ENCODE measurements at places on chromosomes 13 and 19.
A peak's percentile ranks its signal among the peaks of the same experiment; 100 is the strongest.

DNA sequence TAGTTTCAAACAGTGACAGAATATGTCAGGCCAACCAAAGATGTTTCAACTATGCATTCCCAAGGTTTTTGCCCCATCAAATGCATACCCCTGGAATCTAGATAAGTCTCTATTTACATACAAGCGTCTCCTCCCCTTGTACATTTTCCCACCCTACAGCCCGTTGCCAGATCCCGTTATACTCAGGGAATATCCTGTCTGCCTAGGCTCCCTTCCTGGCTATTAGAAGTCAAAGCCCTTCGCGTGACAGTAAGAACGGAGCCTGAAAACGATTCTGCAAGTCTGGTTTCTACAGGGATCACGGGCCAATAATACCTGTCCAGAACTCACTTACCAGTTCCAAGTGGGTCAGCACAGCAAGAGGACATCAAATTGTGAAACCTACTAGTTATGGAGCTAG is 134.8 kb downstream of the LACC1 start:
- no peak for DNase-seq

DNA sequence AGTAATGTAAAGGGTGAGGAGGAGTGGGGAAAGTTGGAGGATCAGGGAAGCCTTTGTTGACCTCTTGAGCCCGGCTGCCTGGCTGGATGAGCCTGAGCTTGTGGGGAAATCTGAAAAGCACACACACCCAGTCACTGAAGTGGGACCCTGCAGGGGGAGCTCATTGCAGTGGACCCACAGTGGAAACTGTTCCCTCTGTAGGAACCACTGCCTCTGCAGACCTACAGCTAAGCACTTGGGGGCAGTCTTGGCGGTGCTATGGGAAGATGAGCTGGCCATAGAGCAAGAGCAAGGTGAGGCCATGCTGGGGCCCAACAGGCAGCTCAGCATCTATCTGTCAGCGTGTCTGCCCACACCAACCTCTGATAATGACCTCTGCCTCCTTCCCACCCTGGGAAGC is 294.8 kb downstream of the TSHZ3 start:
- DNase-seq = peak; percentile 56

DNA sequence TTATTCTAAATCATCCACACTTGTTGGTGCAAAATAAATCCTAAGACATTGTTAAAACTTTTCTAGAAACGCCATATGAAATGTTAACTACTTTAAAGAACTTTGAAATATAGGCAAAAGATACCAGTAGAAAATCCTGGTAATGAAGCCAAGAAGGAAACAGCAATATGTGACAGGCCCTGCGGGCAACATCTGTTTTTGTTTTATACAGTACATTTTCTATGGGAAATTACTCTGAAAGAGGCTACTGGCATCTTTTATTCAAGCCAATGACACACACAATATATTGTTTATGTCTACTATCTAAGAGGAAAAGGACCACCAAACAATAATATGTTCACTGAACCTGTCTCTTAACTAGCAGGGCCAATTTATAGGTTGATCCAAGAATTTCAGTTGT is 829.7 kb downstream of the PCDH17 start:
- DNase-seq = no peak

DNA sequence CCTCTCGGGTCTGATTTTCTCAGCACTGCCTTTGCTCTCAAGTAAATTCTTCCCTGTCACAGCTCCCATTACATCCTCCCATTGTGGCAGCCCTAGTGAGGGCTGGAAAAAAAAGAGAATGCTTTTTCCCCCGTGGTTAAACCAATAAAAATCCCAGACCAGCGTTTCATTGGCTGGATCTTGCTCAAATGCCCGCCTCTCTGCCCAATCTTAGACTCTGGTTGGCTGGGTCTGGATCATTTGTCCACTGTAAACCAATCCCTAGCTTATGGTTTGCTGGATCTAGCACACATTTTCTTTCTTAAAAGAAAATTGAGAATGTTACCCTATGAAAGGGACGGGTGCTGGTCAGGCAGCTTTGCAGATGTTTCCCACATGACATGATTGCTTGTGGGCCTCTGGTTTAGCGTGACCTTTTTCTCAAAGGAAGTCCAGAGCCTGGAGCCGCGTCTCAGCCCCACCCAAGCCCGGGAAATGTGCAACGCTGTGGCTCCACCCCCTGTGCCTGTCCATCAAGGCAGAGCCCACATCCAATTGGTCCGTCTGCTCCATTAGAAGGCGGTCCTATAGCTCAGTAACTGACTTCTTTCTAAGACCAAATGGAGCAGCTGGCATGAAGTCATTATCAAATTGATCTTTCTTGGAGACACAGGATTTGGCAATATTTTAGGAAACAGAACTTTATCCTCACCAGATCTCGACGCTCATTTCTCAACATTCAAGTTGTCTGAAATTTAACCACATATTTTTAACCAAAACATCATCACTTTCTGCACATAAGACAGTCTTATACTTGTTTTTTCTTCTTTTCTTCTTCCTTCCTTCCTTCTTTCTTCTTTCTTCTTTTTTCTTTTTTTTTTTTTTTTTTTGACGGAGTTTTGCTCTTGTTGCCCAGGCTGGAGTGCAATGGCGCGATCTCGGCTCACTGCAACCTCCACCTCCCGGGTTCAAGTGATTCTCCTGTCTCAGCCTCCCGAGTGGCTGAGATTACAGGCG is 2.6 kb upstream of the MCEMP1 start:
- DNase-seq = no peak

- no peak for DNase-seq
Measured at GRCh38 chr13:71300602-71301001, 566.4 kb downstream of the DACH1 start.

DNA sequence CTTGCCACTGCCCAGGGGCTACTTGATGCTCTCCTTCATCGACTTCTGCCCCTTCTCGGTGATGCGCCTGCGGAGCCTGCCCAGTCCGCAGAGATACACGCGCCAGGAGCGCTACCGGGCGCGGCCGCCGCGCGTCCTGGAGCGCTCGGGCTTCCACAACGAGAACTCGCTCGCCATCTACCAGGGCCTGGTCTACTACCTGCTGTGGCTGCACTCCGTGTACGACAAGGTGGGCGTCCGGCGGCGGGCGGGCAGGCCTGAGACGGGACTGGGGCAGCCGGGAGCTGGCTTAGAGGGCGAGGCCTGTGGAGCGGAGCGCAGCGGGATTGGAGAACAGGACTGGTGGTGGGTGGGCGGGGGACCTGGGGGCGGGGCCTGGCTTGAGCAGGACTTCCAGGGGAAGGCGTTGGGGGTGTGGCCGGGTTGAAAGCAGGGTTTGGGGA is 12.7 kb upstream of the PSMD8 start:
- no peak for DNase-seq

- DNase-seq = peak; percentile 92
Measured at GRCh38 chr19:46788262-46788967, at the start of gene SLC1A5. TSS of gene SLC1A5 (minus strand) at chr19:46788594. CDS start at chr19:46787965, 629 bp downstream.

GRCh38 chr13:48790199-48790598 is 136.5 kb downstream of the CYSLTR2 start:
- DNase-seq = no peak

DNA sequence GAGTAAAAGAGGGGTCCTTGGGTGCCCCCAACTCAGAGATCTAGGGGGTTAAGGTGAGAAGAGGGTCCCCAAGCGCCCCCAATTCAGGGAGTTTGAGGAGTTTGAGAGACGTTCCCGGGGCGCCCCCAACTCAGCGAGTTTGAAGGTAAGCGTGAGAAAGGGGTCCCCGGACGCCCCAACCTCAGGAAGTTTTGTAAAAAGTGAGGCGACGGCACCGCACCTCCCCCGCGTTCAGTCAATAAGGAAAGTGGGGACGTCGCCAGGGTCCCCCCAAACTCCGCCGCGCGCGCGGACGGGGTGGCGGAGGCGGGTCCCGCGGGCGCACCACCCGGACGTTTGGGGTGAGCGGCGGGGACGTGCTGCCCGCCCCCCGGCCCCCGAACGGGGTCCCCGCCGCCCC is 353 bp downstream of the RFX2 start:
- no peak for DNase-seq

GRCh38 chr13:107348925-107349324 is 781.0 kb upstream of the ARGLU1 start:
- DNase-seq = no peak

- no peak for DNase-seq
Measured at GRCh38 chr19:246551-246950, 44.7 kb downstream of the PLPP2 start.

DNA sequence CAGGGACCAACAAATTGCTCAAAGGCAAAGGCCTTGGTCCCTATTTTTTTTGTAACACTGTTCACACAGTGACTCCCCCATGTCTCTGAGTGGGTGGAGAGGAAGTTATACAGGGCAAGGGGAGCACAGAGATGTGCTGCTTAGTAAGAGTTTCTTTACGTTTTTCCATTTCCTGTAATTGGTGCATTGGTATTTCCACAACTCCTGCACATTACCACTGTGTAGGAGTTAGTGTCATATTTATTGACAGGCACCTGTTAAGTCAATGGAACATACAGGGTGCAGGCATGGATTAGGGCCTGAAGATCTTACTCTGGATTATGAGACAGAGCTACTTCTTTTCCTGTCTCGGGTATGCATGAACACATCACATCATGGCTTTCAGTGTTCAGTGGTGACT is 45.2 kb downstream of the SOX21 start:
- DNase-seq = no peak

- DNase-seq = no peak
Measured at GRCh38 chr13:21053231-21053630, 8.2 kb downstream of the LATS2 start.

GRCh38 chr19:39327363-39328045 is 6.8 kb upstream of the LRFN1 start:
- DNase-seq = no peak

DNA sequence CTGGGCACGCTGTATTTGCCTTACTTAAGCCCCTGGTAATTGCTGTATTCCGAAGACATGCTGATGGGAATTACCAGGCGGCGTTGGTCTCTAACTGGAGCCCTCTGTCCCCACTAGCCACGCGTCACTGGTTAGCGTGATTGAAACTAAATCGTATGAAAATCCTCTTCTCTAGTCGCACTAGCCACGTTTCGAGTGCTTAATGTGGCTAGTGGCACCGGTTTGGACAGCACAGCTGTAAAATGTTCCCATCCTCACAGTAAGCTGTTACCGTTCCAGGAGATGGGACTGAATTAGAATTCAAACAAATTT is 676 bp downstream of the BRCA2 start:
- DNase-seq = no peak

DNA sequence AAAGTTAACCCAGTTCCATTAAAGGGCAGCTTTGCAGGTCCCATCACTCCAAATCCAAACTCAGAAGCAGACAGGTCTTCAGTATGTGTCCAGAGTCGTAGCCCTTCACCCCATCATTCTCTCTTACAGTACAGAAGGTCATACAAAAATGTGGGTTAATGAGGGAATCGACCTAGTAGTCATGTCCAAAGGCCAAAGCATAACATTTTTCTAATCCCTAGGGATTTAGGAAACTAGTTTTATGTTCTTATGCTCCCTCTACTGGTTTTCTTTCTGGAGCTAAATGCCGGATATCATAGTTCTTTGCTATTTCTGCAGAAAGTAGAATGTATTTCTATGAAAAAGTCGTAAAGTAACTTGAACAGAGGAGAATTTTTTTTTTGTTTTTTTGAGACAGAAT is 72.2 kb downstream of the DHRS12 start:
- DNase-seq = no peak

DNA sequence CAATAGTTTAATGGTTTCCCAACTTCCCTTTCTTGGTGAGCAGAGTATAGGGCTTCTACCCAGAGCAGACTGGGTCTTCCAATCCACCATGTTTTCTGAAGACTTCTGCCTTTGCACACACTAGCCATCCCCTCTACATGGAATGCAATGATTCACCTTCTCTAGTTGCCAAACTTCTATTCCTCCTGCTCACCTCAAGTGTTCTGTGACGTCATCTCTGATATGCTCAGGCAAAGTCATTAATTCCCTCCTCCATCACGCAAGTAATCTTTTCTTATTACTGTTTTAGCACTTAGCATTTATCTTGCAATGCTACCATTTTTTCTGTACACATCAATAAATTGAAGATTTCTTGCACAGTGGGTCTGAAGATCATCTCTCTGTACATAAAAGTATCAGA is 174.2 kb downstream of the RBM26 start:
- DNase-seq = no peak

GRCh38 chr19:8601796-8602195 is 8.7 kb downstream of the ADAMTS10 start:
- no peak for DNase-seq

- no peak for DNase-seq
Measured at GRCh38 chr13:34618654-34619053, 323.4 kb upstream of the NBEA start.

- DNase-seq = peak; percentile 61
Measured at GRCh38 chr13:100394005-100394695, 194.4 kb downstream of the GGACT start.

DNA sequence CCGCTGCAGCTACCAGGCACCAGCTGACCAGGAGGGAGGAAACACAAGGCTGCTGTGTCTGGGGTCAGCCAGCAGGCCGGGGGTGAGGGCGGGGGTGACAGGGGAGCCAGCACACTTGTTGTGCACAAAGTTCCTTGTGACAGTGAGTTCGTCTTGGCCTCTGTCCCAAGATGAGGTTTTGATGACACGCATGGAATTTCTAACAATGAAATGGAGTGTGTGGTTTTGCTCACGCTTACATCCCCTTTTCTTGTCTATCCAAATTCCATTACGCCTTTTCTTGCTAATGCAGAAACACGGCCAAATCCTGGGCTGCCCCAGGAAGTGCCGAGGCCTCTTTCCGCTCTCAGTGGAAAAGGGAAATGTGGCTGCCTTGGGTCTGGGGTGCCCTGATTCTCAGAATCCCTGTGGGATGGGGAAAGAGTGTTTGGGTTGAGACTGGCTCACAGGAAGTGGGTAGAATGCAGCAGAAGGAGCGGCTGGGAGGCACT is 73.8 kb downstream of the GADD45B start:
- DNase-seq = peak; percentile 58

DNA sequence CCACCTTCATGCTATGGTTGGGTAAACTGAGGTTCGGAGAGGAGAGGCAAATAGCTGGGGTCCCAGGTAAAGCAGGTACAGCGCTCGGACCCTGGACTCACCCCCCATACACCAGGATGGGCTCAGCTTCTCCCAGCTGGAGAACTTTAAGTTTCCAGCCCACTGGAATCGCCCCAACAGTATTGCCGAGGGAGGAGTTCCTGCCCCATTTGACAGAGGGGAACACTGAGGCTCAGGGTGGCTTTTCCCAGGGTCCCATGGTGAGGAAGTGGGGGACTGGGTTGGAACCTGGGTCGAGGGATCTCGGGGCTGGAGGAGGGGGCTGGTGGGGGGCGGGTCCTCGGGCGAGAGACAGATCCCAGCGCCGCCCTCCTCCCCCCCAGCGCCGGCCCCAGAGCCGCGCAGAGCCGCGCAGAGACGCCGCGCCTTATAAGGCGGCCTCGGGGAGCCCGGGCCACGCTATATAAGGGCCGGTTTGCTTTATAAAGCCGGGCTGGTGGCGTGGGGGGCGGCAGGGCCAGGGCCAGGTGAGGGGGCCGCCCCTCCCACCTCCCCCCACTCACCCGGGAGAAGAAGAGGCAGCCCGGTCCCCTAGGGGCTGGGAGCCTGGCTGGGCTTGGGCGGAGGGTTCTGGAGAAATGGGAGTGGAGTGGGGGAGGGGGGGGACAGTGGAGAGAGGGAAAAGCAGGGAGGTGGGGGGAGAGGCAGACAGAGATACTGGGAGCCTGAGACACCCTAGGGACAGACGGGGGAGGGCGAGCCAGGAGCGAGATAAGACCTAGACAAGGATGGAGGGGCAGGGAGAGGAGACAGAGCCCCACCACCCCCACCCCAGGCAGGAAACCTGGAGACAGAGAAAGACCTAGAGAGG is 1.1 kb downstream of the CNN1 start:
- no peak for DNase-seq
